ENCODE measurements at places on chromosomes 2 and 18. TPM values are rescaled to one million over a fixed set of nuclear protein-coding genes. Genes with fewer than 3 reads are reported as not detected.

DNA sequence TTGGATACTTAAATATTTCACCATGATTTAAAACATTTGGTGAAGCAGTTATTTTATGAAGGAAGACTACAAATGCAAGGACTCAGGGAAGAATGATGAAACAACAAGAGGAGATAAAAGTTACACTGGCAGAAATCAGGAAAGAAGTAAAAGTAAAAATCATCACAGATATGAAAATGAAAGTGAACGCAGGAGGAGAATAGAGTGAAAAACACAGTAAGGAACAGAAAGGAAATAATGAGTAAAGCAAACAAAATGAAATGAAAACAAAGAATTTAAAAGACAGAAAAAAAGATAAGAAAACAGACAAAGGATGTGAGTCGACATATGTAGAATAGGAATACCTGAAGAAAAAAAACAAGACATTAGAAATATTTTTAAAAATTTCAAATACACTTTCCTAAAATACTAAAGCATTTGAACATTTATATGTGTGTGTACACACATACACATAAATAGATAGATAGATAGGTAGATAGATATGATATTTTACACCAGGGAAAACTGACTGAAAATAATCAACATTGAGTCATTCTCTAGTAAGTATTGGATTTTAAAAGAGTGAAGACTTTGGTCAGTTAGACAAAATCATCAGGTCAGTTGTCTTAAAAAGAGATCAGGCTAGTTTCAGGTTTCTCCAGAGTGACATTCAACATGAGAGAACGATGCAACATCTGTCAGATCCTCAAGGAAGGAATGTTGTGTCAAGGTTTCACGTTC is 12.1 kb upstream of the KDSR start:
- no peak for DNase-seq

GRCh38 chr2:99881901-99882591 is 260.3 kb downstream of the AFF3 start:
- no peak for DNase-seq

GRCh38 chr2:189083606-189084005 is 96.0 kb downstream of the COL5A2 start:
- DNase-seq, result no peak

DNA sequence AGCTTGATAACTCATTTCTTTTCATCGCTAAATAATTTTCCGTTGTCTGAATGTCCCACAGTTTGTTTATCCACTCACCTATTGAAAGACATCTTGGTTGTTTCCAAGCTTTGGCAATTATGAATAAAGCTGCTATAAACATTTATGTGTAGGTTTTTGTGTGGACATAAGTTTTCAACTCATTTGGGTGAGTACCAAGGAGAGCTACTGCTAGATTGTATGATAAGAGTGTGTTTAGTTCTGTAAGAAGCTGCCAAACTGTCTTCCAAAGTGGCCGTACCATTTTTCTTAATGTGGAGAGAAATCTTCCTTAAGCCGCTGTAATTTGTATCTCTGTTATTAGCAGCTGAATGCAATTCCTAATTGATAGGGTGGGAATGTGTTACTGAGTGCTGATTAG is 11.4 kb upstream of the CTIF start:
- no peak for DNase-seq

DNA sequence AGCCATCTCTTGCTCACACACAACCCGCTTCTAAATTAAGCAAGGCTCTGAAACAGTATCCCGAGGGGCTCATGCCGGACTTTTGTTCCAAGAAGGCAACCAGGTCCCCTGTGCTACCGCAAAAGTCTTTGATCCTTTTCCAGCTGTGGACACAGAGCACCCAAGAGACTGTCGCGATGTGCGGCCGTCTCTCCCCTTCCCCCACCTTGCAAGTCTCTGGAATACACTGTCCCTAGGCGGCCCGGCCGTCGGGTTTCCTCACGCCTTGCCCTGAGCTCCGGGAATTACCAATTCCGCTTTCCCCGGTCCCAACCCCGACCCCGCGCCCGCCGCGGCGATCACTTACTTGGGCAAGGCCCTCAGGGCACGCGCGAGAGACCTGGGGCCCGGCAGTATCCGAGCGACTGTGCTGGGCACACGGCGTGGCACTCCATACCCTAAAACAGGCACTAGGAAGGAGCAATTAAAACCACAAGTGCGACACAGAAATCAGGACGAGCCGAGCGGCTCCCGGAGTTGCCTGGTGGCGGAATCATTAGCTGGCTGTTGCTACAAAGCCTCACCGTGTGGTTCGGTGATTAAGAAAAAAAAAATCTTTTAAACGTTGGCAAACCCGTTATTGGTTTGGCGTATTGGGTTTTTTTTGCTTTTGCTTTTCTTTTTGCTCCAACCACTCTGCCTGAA is 2.2 kb upstream of the DLX1 start:
- DNase-seq, result peak; percentile 60

The LINC00305 gene
- total RNA-seq, result not detected
